H4 (cell line): ENCODE measurements at places on chromosomes 5 and 9.
A peak's percentile ranks its signal among the peaks of the same experiment; 100 is the strongest.

GRCh38 chr5:172881691-172882370 lies 47.8 kb downstream of the ERGIC1 start:
- peak; percentile 78 for DNase-seq

GRCh38 chr9:34252670-34253459 lies 74.0 kb downstream of the UBAP1 start:
- DNase-seq = peak; percentile 57

- DNase-seq = no peak
Measured at GRCh38 chr9:32986971-32987370, 14.5 kb downstream of the APTX start.

DNA sequence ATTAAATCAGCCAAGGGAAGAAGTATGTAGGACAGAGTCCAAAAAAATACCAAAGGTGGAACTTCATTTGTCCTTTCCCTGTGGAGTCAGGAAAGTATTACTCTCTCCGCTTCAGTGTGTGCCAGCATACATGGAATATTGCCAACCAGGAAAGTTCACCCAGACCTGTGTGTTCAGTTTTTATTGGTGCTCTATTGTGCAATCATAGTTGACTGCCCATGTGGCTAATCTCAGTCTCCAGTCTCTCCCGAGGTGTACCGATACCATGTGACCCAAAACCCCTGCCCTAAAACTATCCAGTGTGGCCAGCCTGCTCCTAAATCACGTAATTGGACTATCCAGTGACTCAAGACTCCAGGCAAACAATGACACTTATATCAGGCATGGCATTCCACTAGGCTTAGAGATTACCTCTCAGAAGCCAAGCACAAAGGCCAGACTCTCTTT lies 38.8 kb downstream of the NFX1 start:
- peak; percentile 98 for DNase-seq

DNA sequence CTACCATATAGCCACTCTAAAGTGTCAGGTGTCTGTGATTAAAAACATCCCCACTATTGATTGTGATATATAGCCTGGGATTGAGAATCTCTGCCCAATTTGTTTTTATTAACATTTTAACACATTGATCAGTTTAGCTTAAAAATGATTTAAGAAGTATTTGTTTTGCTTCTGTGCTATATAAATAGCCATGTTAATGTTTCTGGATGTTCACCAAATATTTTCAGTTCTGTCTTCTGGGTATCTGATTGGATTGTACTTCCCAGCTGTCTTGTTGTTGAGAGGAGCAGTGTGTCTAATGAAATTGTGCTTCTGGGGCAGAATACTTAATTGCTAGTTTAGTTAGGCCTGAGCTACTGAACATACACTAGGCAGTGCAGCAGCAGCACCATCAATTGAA lies 126.6 kb upstream of the TUSC1 start:
- DNase-seq = no peak

- no peak for DNase-seq
Measured at GRCh38 chr9:109369285-109369684, 48.4 kb upstream of the EPB41L4B start.

GRCh38 chr5:146765089-146765832 lies 113.3 kb downstream of the PPP2R2B start:
- DNase-seq = no peak

DNA sequence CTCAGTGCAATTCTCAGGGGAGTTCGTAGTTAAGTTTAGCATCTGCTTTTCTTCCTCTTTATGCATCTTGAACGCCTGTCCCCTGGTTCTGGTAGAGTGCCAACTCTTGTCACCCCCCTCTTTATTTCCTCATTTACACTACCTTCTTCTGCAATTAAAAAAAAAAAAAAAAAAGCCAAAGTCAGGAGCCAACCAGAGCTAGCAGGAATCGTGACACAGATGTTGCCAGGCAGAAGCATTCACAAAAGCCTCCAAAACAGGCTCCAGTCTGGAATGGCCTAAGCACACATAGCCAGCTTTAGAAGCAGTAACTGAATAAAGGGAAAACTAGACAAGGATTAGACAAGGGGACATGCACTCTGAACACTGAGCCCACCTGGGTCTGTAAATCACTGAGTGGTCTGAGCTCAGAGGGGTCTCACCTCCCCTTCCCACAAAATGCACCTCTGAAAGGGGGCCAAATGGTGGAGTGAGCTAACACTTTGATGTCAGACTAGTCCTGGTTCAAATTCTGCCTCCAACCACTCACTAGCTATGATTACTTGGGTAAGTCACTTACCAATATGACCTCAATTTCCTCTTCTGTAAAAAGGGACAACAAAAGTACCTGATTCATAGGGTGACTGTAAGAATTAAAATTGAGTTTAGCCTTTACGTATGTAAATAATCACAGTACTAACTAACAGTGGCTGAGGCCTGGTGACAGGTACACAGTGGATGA lies 2.0 kb downstream of the CD74 start:
- DNase-seq = peak; percentile 50

DNA sequence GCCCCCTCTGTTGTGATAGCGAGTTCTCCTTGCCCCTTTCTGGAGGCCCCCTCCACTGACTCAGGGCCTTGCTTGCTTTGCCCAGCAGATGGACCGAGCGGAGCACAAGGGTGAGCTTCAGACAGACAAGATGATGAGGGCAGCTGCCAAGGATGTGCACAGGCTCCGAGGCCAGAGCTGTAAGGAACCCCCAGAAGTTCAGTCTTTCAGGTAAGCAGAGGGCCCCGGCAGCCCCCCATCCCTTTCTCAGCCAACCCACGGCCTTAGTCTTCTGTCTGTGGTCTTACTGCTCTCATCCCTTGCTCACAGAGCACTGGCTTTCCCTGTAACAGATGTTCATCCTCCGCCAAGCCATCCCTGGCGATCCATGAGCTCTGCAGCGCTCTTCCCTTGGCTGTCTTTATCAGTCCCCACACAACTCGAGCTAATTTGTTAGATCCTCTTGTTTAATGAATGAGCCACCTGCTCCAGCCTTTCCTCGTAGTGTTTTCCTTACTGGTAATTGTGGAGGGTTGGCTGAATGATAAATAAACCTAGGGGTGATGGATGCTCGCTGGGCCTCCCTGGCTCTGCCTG lies 18.4 kb upstream of the RARS1 start:
- DNase-seq = no peak

GRCh38 chr9:6758248-6758497 lies 400 bp downstream of the KDM4C start:
- no peak for DNase-seq

- DNase-seq = no peak
Measured at GRCh38 chr9:136501686-136502085, 18.8 kb upstream of the SEC16A start.

DNA sequence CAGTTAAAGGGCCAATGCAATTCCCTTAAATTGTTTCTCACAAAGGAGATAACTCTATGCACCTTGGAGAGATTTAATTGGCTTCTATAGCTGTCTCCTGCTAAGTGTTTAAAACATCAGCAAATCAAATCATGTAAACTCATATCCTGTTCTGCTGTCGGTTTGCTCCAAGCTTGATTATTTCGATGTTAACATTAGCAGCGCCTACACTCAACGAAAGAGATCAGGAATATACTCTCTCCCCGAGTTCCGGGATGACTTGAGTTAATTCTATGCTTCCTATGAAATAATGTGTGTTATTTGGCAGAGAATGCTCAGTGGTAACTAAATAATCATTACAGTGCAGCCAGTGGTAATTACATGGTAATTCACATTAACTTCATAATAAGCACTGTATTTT lies 338.6 kb downstream of the EBF1 start:
- DNase-seq = no peak

GRCh38 chr9:101995231-101995630 lies 256.8 kb upstream of the GRIN3A start:
- DNase-seq = peak; percentile 40

DNA sequence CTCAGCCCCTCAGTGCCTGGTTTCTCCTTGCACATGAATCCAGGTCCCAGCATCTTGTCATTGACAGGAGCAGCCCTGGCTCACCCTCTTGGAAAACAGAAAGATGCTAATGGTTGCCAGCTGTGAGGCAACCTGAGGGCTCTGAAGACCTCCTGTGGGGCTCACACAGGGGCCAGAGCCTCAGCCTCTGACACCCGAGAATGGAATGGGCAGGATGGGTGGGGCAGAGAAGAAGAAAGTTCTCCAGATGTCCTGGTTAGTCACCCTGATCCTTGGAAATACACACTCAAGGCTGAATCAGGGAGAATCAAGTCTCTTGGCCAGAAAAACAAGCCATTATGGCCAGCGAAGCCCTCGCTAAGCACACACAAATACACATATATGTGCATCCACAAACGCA lies 32.3 kb upstream of the SPATA31E1 start:
- no peak for DNase-seq

- DNase-seq = no peak
Measured at GRCh38 chr5:132475987-132476875, 14.3 kb downstream of the IRF1 start.

DNA sequence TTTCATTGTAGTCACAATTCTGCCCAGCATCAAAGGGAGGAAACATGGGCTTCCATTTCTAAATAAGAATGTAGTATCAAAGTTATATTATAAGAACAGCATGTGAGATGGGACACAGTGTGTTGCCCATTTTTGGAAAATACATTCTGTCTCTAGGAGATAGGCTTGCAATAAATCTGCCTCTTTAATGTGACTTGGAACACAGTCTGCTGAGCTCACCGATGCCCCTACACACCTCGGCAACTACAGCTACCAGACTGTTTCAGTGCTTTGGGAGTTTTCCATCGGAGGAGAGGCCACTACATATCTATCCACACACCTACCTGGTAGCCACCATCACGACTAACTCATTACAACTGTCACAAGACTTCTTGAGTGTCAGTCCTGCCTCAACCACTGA lies 18.9 kb upstream of the FCHO2 start:
- no peak for DNase-seq

DNA sequence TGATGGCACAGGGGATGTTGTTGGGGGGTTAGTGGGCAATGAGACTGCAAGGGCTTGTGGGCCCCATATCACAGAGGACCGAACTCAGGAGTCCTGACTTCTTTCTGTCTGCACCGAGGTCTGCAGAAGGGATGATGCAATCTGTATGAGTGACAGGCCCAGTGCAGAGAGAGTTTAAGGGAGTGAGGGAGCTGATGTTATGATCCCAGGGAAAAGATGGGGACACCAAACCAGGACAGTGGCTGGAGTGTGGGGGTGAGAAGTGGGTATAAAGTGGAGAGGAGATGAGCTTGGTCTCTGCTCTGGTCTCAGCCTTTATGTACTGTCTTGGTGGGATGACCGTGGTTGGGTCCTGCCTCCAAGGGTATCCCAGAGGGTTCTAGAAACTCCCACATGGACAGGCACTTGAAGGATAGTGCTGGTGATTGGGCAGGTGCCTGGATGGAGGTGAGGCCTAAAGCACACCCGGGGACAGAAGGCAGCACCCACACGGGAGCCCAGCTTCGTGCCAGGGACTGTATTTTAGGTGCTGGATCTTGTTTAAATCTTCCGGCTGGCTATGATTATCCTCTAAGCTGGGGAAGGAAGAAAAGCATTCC lies 21.9 kb downstream of the GSN start:
- DNase-seq = no peak

GRCh38 chr9:89498852-89499480 lies 1.1 kb upstream of the SEMA4D start:
- DNase-seq = no peak

DNA sequence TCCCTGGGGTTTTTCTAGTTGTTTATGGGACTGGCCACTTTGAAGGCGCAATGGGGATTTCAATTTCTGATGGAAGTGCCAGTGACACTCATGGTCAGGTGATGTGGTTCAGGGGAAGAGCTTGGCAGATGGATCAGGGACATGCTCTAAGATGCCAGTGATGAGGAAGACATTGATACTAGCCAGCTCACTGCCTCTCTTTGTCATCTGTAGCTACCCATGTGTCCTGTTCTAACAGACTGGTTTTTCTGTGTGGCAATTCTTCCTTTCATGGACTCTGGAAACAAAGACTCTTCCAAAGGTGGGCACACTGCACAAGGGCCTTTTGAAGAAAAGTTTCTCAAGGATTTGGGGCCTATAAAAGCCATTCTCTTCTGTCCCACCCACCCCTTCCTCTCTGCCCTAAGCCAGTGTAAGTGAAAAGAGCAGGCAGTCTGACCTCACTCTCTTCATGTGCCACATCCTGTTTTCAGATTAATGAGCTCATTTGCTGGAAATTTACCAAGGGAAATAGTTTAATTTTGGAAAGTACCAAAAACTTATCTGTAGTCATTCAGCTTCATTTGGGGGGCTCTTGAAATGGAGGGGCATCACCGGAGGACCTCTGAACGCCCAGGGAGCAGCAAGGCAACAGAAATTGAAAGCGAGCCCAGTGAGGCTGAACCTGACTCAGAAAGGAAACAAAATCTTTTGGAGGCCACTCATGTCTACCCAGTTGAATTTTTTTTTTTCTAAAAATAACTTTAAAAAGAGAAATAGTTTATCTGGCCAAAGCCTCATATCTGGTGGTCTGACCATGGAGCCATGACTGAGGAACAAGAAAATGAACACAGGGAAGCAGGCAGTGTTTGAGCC lies 4.9 kb upstream of the TRAF1 start:
- peak; percentile 66 for DNase-seq

GRCh38 chr9:91693226-91693625 lies 256.8 kb downstream of the ROR2 start:
- no peak for DNase-seq

DNA sequence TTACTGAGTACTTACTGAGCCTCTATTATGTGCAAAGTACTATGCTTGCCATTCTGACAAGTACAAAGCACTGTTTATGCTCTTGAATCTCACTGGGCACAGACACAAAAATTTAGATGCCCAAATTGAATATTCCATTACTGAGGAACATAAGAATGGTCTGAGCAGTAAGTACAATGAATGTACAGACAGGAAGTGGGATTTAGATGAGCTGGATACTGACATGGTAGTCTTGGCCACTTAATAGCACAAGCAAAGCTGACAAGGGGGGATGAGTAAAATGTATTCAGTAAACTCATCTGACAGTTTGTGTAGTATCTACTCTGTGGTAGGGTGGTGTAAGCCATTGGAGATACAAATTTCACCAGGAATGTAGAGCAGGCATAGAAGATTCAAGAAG lies 132.4 kb downstream of the EFNA5 start:
- DNase-seq = no peak

GRCh38 chr9:119792242-119792641 lies 423.0 kb upstream of the BRINP1 start:
- DNase-seq = no peak

DNA sequence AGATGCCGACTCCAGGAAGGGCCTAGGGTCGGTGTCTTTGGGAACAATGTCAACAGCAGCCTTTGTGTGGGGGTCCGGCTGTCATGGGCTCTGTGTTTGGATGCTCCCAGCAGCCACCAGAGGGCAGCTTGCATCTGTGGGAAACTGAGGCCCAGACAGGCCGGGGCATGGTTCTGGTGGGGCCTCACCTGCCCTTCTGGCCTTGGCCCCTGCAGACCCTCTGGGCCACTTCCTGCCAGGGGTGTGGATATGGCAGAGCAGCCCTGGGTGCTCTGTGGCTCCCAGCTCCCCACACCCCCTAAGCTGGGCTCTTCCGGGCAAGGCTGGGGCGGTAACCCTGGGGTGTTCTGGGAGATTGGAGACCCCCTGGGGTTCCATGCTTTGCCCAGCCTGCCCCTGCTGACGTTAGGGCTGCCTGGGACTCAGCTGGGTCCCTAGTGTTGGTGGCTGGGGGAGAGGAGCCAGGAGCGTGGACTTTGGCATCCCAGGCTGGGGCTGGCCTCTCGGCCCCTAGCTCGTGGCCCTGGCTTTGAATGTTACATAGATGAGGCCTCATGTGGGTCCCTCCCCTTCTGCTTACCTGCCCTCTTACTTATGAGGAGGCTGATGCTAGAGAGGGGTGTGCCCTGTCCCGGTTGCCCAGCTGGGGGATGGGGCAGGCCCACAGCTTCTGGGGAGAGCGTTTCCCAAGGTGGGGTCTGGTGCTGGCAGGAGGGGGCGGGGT lies 38.3 kb downstream of the RXRA start:
- no peak for DNase-seq

- DNase-seq = peak; percentile 37
Measured at GRCh38 chr5:59351076-59351794, 542.3 kb downstream of the PDE4D start.

GRCh38 chr9:105693435-105694189 lies 729 bp upstream of the TMEM38B start:
- no peak for DNase-seq
